ENCODE measurements at places on chromosomes 3 and 15. TPM values are rescaled to one million over a fixed set of nuclear protein-coding genes. Genes with fewer than 3 reads are reported as not detected.
A peak's percentile ranks its signal among the peaks of the same experiment; 100 is the strongest.

- no peak for DNase-seq
These were observed 277.2 kb downstream of the TBL1XR1 start for GRCh38 chr3:176919836-176920765.

DNA sequence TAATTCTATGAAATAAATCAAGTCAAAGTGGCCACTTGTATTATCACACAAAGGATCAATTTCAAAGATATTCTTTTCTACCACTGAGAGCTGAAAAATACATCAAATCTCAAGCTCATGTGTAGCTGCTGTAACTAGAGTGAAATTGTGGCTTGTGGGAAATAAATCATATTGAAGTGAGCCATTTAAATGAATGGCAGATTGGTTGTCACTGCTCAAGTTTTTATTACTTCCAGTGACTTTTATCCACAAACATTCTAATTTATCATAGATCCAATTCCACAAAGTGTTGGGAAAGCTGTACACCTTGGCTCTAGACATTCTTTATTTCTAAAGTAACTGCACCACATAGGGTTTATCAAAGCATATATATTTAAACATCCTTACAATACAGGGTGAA is 285.4 kb downstream of the CNTN3 start:
- DNase-seq: no peak

- no peak for DNase-seq
These were observed 216.3 kb downstream of the RPLP1 start for GRCh38 chr15:69668963-69669362.

GRCh38 chr3:73697020-73697419 is 72.3 kb upstream of the PDZRN3 start:
- no peak for DNase-seq

- peak; percentile 87 for DNase-seq
These were observed 141.9 kb downstream of the PGPEP1L start for GRCh38 chr15:98865397-98866339.

- DNase-seq: no peak
These were observed 263 bp downstream of the ST8SIA2 start for GRCh38 chr15:92393980-92394308.

- peak; percentile 30 for DNase-seq
These were observed 10.3 kb downstream of the ACSBG1 start for GRCh38 chr15:78224023-78224411.

GRCh38 chr3:14479591-14479990 is 60.6 kb downstream of the GRIP2 start:
- DNase-seq: no peak

Gene EPB42
- not detected for total RNA-seq

All from fibroblast of villous mesenchyme (primary cell).